HFFc6 (cell line): ENCODE measurements at places on chromosomes 2 and 18. TPM values are rescaled to one million over a fixed set of nuclear protein-coding genes. Genes with fewer than 3 reads are reported as not detected.
A peak's percentile ranks its signal among the peaks of the same experiment; 100 is the strongest.

GRCh38 chr2:177024765-177025164 lies 187.8 kb upstream of the HNRNPA3 start:
- no peaks in the 10 kb centered on the region for H3K36me3 ChIP-seq
- no peak for DNase-seq
- no peaks in the 10 kb centered on the region for H3K27me3 ChIP-seq
- H3K4me1 ChIP-seq: no peaks in the 10 kb centered on the region
- H3K4me3 ChIP-seq: no peak overlapping the region
- no peak overlapping the region for H3K27ac ChIP-seq

GRCh38 chr2:138447889-138448570 lies 53.5 kb upstream of the SPOPL start:
- H3K36me3 ChIP-seq: no peaks in the 10 kb centered on the region
- H3K4me3 ChIP-seq: no peak overlapping the region
- DNase-seq: no peak
- H3K27me3 ChIP-seq: peaks cover 1% of the 10 kb centered on the region; the same call in 1 of the 2 replicates
- peaks cover 7% of the 10 kb centered on the region for H3K4me1 ChIP-seq
- no peak overlapping the region for H3K27ac ChIP-seq

GRCh38 chr2:179987916-179988315 lies 19.2 kb downstream of the CWC22 start:
- peaks cover 26% of the 10 kb centered on the region for H3K36me3 ChIP-seq
- peaks cover 27% of the 10 kb centered on the region for H3K4me1 ChIP-seq
- no peak overlapping the region for H3K4me3 ChIP-seq
- no peak for DNase-seq

DNA sequence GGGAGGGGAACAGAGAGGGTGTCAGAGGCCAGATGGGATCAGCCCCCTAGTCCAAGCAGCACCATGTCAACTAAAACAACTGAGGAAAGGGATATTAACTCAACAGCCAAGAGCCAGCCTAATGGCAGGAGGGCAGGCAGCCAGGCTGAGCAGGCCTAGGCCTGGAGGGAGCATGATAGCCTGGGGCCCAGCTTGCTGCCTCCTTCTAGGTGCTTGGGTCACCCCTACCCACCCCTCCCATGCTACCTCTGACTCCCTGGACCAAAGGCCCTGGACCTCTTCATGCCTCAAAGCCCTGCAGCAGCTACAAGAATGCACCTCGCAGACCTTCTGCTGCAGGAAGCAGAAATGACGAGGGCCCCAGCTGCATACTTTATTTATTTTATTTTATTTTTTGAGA lies 22.1 kb upstream of the TNS1 start:
- DNase-seq: no peak
- H3K36me3 ChIP-seq: no peaks in the 10 kb centered on the region
- no peaks in the 10 kb centered on the region for H3K4me1 ChIP-seq
- H3K27ac ChIP-seq: no peak overlapping the region
- no peak overlapping the region for H3K4me3 ChIP-seq

DNA sequence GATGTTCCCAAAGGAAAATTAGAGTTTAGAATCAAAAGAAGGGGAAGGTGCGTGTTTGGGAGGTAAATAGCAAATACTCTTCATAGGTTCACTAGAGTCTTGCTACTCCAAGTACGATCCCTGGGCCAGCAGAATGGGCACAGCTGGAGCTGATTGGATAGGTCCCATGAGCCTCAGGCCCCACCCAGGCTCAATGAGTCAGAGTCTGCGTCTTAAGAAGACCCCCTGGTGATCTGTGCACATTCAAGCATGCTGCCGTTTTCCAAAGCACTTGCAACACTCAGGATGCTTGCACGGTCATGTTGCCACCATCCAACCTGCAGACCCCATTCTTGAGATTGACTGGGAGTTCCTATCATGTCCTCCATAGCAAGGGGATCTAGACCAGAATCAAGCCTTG lies 40.5 kb downstream of the ABCG8 start:
- H3K27me3 ChIP-seq: peaks cover 14% of the 10 kb centered on the region
- H3K36me3 ChIP-seq: no peaks in the 10 kb centered on the region
- no peak overlapping the region for H3K27ac ChIP-seq
- H3K4me3 ChIP-seq: no peak overlapping the region
- peaks cover 7% of the 10 kb centered on the region for H3K4me1 ChIP-seq

GRCh38 chr2:65292461-65293011 lies 64.9 kb downstream of the ACTR2 start:
- peaks cover 1% of the 10 kb centered on the region; the same call in 1 of the 2 replicates for H3K27me3 ChIP-seq
- no peaks in the 10 kb centered on the region for H3K36me3 ChIP-seq
- no peaks in the 10 kb centered on the region; the same call in none of the 2 replicates for H3K4me1 ChIP-seq
- DNase-seq: no peak

- no peak overlapping the region for H3K4me3 ChIP-seq
- H3K36me3 ChIP-seq: no peaks in the 10 kb centered on the region
- H3K27me3 ChIP-seq: no peaks in the 10 kb centered on the region
- no peaks in the 10 kb centered on the region for H3K4me1 ChIP-seq
- H3K27ac ChIP-seq: no peak overlapping the region
These were observed 250.3 kb downstream of the NRXN1 start for GRCh38 chr2:50781646-50782045.

- DNase-seq: no peak
- no peaks in the 10 kb centered on the region for H3K36me3 ChIP-seq
- H3K27ac ChIP-seq: no peak overlapping the region
- H3K27me3 ChIP-seq: peaks cover 4% of the 10 kb centered on the region; the same call in 1 of the 2 replicates
These were observed 62.9 kb upstream of the ASPRV1 start for GRCh38 chr2:70024284-70024683.

GRCh38 chr2:237194906-237195305 lies 109.2 kb downstream of the COPS8 start:
- H3K27me3 ChIP-seq: peaks cover 5% of the 10 kb centered on the region; the same call in 1 of the 2 replicates
- H3K4me1 ChIP-seq: peaks cover 58% of the 10 kb centered on the region
- no peak overlapping the region for H3K4me3 ChIP-seq
- no peak overlapping the region for H3K27ac ChIP-seq

DNA sequence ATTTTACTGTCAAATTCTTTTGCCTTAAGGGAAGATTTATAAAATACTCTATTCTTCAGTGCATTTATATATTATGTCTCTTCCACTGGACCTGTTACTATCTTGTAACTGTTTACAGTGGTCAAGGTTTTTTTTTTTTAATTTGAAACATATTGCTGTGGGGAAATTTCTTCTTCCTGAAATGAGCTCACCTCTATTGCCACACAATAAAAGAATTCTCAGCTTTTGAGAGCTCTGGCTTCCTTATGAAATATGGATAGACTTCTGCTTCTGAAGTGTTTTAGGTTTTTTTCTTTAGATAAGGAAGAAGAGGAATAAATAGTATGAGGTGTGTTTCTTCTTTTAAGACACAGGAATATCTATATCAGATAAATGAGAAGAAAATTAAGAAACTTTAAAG lies 7.7 kb downstream of the VRK2 start:
- peaks cover 23% of the 10 kb centered on the region for H3K4me1 ChIP-seq
- H3K27ac ChIP-seq: no peak overlapping the region
- DNase-seq: no peak
- peaks cover 17% of the 10 kb centered on the region for H3K36me3 ChIP-seq
- no peak overlapping the region for H3K4me3 ChIP-seq

GRCh38 chr2:137339051-137339450 lies 573.7 kb downstream of the THSD7B start:
- no peaks in the 10 kb centered on the region for H3K27me3 ChIP-seq
- DNase-seq: no peak
- no peak overlapping the region for H3K27ac ChIP-seq
- no peaks in the 10 kb centered on the region for H3K36me3 ChIP-seq

DNA sequence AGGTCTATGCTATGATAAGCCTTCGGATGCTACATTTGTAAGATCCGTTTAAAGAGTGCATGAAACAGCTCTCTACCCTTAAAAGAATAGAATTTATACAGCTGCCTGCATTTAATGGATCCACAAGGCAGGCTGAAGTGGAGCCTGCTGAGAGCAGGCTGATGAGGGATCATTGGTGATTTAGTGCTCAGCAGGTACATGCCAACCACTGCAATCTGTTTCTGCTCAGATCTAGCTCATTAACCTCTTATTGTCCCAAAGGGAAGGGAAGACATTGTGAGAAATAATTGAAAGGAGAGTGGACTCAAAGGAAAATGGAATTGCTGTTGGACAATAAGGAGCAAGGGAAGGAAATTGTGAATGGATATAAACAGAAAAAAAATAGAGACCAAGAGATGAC lies 822.6 kb downstream of the TRIB2 start:
- no peak overlapping the region for H3K27ac ChIP-seq
- H3K27me3 ChIP-seq: no peaks in the 10 kb centered on the region
- H3K4me1 ChIP-seq: no peaks in the 10 kb centered on the region
- no peak overlapping the region for H3K4me3 ChIP-seq
- H3K36me3 ChIP-seq: no peaks in the 10 kb centered on the region

DNA sequence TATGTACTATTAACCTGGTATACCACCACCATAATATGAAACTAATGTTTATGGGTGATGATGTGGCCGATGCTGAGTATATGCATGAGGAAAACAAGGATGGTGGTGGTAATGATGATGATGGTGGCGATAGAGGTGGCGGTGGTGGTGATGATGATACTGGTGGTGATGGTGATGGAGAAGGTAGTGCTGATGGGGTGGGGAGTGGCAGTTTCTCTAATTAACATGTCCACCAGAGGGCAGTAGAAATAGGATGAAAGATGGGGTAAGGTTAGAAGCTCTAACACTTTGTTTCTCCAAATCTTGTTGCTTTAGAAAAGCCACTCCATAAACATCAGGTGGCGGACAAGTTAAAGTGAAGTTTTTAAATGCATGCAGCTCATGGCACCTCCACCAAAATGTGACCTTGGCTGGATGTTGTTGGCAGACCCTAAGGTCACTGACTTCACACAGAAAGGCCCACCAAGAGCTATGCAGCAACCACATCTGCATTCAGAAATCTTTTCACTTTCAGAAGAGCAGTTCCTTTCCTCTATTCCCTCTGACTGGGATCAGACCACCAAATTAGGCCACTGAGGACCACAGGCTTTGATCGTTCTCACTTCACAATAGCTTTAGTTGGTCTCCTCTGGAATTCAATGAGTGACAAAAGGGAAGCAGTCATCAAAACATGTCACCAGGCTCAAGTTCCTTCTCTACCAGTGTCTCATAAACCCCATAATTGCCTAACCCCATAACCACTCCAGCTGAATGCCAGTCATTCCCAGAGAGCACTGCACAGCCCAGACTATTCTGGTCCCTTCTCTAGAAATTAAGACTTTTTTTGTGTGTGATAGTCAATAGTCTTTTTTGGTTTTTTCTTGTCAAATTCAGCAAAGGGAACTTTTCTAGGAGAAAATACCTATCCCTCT lies 7.5 kb upstream of the BCL11A start:
- DNase-seq: peak; percentile 35
- H3K4me1 ChIP-seq: peaks cover 8% of the 10 kb centered on the region; the same call in 1 of the 2 replicates
- no peak overlapping the region for H3K27ac ChIP-seq
- no peaks in the 10 kb centered on the region for H3K36me3 ChIP-seq
- peaks cover 21% of the 10 kb centered on the region for H3K27me3 ChIP-seq

GRCh38 chr2:128503399-128504245 lies 185.0 kb upstream of the HS6ST1 start:
- H3K27ac ChIP-seq: no peak overlapping the region
- no peaks in the 10 kb centered on the region for H3K36me3 ChIP-seq
- no peak for DNase-seq
- peaks cover 25% of the 10 kb centered on the region for H3K27me3 ChIP-seq
- H3K4me1 ChIP-seq: no peaks in the 10 kb centered on the region
- no peak overlapping the region for H3K4me3 ChIP-seq

- H3K27me3 ChIP-seq: peaks cover 44% of the 10 kb centered on the region
- no peak for DNase-seq
- H3K27ac ChIP-seq: no peak overlapping the region
- H3K4me1 ChIP-seq: peaks cover 6% of the 10 kb centered on the region
These were observed 237.6 kb downstream of the TFCP2L1 start for GRCh38 chr2:121047383-121047782.

DNA sequence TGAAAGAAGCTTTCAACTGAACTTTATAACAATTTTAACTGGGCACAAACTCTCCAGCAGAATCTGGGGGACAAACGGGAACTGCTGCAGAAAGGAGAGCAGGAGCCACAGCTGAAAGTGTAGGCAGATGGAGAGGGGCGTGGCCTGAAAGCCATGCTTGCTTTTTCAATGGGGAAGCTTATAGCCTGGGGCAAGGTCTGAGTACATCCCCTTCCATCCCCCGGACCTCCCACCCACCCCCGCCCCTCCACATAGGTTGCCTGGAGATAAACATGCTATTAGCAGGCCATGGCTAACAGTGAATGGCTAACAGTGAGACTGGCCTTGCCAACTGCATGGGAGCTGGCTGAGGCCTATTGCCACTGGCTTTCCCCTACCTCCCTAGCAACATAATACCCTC lies 317.9 kb upstream of the TANK start:
- peaks cover 25% of the 10 kb centered on the region for H3K4me1 ChIP-seq
- peaks cover 12% of the 10 kb centered on the region for H3K36me3 ChIP-seq
- no peak for DNase-seq
- H3K4me3 ChIP-seq: no peak overlapping the region
- H3K27me3 ChIP-seq: peaks cover 1% of the 10 kb centered on the region; the same call in 1 of the 2 replicates

- peaks cover 19% of the 10 kb centered on the region for H3K36me3 ChIP-seq
- no peak overlapping the region for H3K27ac ChIP-seq
- H3K27me3 ChIP-seq: no peaks in the 10 kb centered on the region
- no peak overlapping the region for H3K4me3 ChIP-seq
These were observed 74.3 kb downstream of the GTF3C3 start for GRCh38 chr2:196725218-196725617.

DNA sequence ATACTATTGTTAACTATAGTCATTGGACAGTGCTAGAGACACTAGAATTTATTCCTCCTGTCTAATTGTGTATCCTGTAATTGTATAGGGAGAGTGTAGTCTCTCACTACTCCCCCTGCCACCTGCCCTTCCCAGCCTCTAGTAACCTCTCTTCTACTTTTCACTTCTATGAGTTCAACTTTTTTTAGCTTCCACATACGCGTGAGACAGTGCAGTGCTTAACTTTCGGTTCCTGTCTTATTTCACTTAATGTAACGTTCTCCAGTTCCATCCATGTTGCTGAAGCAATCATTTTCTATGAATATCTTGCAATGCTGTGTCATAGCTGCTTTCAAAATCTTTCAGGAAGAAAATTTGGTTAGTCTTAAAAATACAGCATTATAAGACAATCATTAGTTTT lies 22.8 kb upstream of the RUFY4 start:
- H3K4me1 ChIP-seq: no peaks in the 10 kb centered on the region
- peaks cover 7% of the 10 kb centered on the region for H3K36me3 ChIP-seq
- no peak for DNase-seq
- peaks cover 35% of the 10 kb centered on the region for H3K27me3 ChIP-seq
- H3K27ac ChIP-seq: no peak overlapping the region
- H3K4me3 ChIP-seq: no peak overlapping the region

GRCh38 chr2:233408366-233409285 lies 54.3 kb downstream of the DGKD start:
- H3K4me1 ChIP-seq: peaks cover 10% of the 10 kb centered on the region
- H3K27ac ChIP-seq: no peak overlapping the region
- no peak for DNase-seq
- peaks cover 41% of the 10 kb centered on the region for H3K36me3 ChIP-seq
- peaks cover 4% of the 10 kb centered on the region for H3K27me3 ChIP-seq

Gene COL4A4
- 0.09 TPM in 1 of 3 replicates, not detected in the others for total RNA-seq

Gene EFHD1
- 2.0 to 3.6 TPM (median 3.1 TPM) in 3 replicates for total RNA-seq

Gene LIPG
- total RNA-seq: not detected in 3 replicates

Gene PRSS56
- total RNA-seq: not detected in 3 replicates

Gene ARHGEF4
- 0.94 to 1.5 TPM (median 1.2 TPM) in 3 replicates for total RNA-seq

Gene STAMBP
- total RNA-seq: 34.2 to 37.6 TPM (median 34.2 TPM) in 3 replicates

Gene BOLL
- total RNA-seq: not detected in 3 replicates

Gene CRYBA2
- total RNA-seq: not detected in 3 replicates

Gene SKOR2
- not detected in 3 replicates for total RNA-seq

Gene MARS2
- total RNA-seq: 4.4 to 6.9 TPM (median 5.1 TPM) in 3 replicates

Gene SNED1
- 1.4 to 1.6 TPM (median 1.5 TPM) in 3 replicates for total RNA-seq

Gene EFEMP1
- 35.2 to 56.1 TPM (median 38.1 TPM) in 3 replicates for total RNA-seq

Gene ALKAL2
- not detected in 3 replicates for total RNA-seq
